Progenitor cell of endocrine pancreas (in vitro differentiated cells): ENCODE measurements at places on chromosomes 13 and 19.

DNA sequence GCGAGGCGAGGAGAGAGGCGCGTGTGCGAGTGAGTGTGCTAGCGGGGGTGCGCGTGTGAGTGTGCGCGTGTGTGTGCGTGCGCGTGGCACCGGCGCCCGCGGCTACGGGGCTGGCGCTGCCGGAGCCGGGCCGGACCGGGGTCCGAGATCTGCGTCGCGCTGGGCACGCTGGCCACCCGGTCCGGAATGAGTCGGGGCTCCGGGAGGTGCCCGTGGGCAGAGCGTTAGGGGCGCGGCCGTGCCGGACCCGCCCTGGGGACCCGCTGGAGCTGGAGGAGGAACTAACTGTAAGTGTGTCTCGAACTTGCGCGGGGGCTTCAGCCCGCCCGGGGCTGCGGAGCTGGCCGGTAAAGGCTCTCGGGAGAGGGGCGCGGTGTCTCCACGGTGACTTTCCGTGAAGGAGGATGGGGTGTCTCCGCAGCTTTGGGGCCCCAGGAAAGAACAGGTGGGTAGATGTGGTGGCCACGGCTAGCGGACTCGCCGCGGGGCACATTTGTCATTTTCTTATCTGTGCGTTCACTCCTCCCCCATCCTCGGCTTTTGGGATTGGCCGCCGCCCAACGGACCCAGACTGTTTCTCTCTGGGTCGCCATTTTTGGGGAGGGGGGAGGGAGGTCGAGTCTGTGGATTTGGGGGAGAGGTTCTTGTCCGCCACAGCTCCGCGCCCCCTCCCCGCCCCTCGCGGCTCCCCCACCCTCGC is 10.1 kb upstream of the SOX1 start:
- no peak for DNase-seq

DNA sequence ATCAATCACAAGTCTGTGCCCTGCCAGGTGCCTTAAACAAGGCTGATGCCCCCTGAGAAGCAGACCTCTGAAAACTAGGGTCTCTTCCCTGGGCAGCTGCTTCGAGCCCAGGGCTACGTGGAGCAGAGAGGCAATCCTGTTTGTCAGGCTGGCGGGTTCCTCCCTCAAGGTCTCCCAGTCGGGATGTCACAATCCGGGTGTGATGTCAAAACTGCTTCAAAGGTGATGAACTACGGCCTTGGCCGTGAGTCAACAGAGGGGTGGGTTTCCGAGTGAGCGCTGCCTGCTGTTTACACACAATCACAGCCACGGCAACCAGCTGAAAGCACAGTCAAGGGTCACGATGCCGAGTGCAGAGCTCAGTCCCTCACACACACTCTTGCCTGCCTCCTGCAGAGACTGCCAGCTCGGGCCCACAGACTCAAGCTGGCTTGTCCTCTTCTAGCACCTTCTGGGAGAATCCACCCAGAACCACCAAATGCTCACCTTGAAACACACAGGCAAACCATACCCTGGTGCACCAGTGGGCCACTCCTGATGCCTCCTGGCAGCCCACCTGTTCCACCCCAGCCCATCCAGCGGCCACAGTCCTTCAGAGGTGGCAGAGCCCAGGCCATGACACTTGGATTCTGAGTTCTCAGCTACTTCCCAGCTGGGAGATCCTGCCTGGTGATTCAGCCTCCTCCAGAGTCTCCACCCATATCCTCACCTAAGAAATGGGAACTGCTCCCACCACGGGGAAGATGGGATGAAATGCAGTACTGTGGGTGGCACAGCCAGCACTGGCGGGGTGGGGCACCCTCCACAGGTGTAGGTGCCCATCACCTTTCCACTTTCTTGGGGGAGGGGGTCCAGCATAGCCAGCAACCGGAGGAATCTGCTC is 6.8 kb downstream of the ELL start:
- no peak for DNase-seq

DNA sequence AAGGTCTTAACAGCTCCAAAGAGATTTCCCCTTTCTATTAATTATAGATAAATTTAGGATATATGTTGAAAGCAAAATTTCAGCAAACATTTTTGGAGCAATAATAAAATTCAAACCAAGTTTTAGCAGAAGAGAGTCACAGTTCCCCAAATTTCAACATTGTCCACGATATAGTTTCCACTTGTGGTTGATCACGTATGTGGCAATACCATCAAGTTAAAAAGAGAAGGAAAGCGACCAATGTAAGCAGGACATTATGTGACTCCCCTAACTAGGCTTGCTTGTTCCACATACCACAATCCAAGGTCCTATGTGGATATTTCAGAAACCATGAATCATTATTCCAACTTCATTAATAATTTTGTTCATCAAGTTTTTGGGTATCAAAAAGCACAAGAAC is 52.8 kb downstream of the ELF1 start:
- DNase-seq = no peak

DNA sequence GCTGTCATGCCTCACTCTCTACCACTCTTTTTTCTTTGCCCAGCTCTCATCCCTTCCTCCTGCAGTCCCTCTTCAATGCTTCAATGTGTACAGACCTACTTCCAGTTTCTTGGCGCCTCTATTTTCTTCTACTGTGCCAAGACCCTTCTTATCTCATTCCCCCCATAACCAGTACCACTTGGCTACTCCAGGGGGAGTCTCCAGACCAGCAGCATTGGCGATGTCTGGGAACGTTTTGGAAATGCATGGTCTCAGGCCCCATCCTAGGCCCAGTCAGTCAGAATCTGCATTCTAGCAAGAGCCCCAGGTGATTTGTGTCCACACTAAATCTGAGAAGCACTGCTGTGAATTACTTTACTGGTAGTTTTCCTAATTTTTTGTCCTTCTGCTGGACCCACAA is 198.2 kb downstream of the SLC7A1 start:
- DNase-seq = no peak

DNA sequence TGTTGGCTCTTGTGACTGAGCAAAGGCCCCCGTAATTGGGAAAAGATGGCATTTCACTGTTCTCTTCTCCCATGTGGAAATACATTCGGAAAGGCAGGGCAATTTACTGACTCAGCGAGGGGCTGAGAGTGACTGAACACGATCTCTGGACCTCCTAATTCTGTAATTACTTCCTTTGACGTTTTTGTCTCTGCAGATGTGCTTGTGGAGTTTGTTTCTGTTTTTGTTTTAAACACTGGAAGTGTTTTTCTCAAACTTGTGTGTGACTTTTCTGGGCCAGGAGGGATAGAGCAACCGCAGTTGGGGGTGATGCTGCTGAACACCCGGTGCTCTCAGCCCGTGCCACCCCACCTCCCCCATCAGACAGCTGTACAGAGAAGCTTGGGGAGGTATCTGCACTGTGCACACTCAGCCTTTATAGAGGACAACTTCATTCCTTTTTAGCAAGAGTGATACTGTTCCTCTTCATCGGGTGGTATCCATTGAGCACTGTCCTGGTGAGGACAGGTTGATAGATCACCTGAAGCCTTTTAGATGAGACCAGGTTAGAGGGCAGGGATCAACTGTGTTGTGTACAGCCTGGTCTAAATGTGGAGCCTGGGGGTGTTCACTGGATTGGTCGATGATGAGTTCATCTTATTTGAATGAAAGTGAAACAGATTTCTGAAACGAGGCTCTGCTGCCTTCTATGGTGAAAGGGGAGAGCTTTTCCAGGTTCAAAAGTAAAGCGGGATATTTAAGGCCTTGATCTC is 117.4 kb downstream of the ESD start:
- no peak for DNase-seq

DNA sequence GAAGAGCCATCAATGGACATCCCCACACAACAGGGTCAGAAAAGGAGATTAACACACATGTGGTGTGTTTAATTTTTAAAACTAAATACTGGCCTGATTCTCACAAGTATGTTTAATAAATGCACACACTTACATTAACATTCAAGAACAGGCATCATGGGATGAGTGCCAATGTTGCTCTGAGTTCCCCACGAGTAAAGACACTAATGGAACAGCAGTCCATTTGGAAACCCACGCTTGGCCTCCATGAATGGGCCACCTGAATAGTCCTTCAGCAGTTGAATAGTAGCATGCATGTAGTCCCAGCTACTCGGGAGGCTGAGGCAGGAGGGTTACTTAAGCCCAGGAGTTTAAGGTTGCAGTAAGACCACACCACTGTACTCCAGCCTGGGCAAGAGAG is 195.2 kb upstream of the IPO5 start:
- DNase-seq = no peak
